ENCODE measurements at places on chromosomes 6 and 20.

- DNase-seq = no peak
These were observed 22.9 kb downstream of the CNKSR3 start for GRCh38 chr6:154487367-154488247.

DNA sequence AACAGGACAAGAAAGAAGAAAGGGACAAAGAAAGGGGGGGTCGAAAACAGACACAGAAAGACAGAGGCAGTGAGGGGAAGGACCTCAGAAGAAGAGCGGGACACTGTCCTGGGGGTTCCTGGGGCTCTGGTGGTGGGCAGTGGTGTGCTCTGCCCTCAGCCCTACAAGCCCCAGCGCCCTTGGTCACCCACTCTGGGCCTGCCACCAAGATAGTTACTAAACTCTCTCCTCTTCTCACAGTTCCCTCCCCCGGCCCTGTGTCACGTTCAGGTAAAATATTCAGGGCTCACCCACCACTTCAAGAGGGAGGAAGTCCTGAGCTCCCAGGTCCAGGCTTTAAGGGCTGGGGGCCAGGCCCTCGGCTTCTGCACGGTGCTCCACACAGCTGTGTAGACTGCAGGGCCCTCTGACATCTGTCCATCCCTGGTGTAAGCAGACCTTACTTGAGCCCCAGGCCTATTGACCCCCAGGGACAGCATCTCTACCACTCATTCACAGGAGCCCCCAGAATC lies 87.4 kb downstream of the MRPL14 start:
- no peak for DNase-seq

GRCh38 chr6:166760288-166760687 lies 133.2 kb upstream of the RPS6KA2 start:
- no peak for DNase-seq

- no peak for DNase-seq
These were observed 35.9 kb downstream of the DUSP22 start for GRCh38 chr6:328136-328670.

DNA sequence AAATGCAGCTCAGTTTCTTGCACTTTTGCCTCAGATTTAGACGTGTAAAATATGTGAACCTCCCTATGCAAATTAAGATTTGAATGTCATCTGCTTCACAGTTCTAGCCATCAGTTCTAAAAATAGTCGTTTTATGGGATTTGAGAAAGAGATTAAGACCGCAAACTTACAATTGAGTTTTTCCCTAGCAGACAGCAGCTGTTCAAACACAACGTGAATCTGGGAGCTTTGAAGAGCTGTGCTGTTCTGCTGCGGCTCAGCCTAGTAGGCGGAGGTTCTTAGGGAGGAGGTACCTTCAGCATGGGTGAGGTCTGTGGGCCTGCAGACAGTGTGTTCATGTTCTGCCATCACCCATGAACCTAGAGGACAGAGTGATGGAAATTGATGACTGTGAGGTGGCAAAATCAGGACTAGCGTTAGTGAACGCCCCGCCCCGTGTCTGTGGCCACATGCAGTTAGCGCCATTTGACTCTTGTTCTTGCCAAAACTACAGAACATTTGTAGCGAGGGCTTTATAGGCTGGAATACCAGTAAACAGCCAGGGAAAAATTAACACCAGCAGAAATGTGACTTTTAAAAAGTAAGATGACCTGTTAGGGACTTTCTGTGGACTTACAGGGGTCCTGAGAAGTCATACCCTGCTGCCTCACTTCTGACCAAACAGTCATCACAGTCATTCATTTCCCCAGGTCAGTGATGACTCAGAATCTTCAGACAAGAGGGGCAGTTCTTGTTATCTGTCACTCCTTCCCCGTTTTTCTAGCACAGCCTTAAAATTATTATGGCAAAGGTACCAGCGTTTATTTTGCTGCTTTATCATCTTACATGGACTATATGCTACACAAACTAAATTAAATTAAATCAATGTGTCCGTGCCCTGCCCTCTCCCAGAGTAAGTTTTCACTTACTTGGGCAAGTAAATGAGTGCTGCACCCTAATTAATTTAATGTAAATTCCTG lies 84.3 kb upstream of the TMEM181 start:
- DNase-seq = no peak

- no peak for DNase-seq
These were observed 145.8 kb downstream of the TFAP2C start for GRCh38 chr20:56774873-56775272.

Measured in hematopoietic multipotent progenitor cell treated with erythropoietin and hydrocortisone succinate and interleukin-3 and kit ligand, for 8 days (in vitro differentiated cells).